ENCODE measurements at places on chromosomes 1 and 21.

GRCh38 chr1:43766818-43767525, 59.6 kb downstream of the ST3GAL3 start:
- no peak for DNase-seq

- no peak for DNase-seq
These were observed 189.7 kb downstream of the RERE start for GRCh38 chr1:8627728-8628127.

- no peak for DNase-seq
These were observed 1.3 kb downstream of the USP1 start for GRCh38 chr1:62438163-62438562.

- DNase-seq, result no peak
These were observed 13.1 kb downstream of the FGGY start for GRCh38 chr1:59309795-59310548.

GRCh38 chr1:245550720-245551043, 395.9 kb downstream of the KIF26B start:
- no peak for DNase-seq

- DNase-seq, result no peak
These were observed 5.6 kb upstream of the GPR25 start for GRCh38 chr1:200867018-200867811.

GRCh38 chr1:171221665-171222591, 26.4 kb upstream of the FMO1 start:
- DNase-seq, result no peak

DNA sequence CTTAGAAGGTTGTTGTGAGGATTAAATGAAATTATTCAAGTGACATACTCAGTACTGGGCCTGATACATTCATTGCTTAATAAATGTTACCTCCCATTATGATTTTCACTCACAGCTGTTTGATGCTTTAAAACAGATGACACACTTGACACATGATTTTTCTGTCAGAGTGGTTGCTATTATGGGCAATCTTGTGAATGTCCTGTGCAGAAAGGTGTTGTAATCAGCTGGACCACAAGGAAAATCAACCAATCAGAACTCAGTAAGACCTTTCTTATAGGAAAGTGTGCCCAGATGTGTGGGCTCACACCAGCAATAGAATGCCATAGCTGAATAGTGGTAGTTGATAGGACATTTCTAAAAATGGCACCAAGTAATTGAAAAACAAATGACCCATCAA, 23.5 kb downstream of the GJA5 start:
- no peak for DNase-seq

- no peak for DNase-seq
These were observed 92.5 kb upstream of the KCNE2 start for GRCh38 chr21:34271189-34271851.

GRCh38 chr1:81375884-81376548, 424.7 kb upstream of the ADGRL2 start:
- no peak for DNase-seq

- DNase-seq, result no peak
These were observed 42.9 kb downstream of the PEX14 start for GRCh38 chr1:10517677-10517982.

- no peak for DNase-seq
These were observed 33.4 kb downstream of the ATF3 start for GRCh38 chr1:212641956-212642355.

- DNase-seq, result no peak
These were observed 33.1 kb upstream of the ZNF644 start for GRCh38 chr1:91054780-91055481.

DNA sequence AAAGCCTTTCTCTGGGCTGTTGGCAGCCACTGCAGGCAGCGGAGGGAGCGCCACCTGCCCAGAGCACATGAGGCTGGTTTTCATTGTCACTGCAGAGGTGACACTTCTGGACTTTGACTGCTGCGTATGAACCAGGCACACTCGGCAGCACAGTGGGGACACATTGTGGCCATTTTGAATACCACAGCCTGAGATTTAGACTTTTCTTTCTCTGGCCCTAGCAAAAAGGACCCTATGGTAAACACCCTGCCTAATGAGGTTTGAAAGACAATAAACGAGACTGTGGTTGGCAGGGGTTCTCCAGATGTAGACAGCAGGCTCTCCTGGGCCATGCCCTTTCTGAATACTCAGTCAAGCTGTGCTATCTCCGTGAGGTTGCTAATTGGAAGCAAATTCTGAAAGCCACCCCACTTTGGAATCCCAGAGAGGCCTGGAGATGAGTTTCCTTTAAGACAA, 12.0 kb upstream of the KCNE2 start:
- peak; percentile 9 for DNase-seq

DNA sequence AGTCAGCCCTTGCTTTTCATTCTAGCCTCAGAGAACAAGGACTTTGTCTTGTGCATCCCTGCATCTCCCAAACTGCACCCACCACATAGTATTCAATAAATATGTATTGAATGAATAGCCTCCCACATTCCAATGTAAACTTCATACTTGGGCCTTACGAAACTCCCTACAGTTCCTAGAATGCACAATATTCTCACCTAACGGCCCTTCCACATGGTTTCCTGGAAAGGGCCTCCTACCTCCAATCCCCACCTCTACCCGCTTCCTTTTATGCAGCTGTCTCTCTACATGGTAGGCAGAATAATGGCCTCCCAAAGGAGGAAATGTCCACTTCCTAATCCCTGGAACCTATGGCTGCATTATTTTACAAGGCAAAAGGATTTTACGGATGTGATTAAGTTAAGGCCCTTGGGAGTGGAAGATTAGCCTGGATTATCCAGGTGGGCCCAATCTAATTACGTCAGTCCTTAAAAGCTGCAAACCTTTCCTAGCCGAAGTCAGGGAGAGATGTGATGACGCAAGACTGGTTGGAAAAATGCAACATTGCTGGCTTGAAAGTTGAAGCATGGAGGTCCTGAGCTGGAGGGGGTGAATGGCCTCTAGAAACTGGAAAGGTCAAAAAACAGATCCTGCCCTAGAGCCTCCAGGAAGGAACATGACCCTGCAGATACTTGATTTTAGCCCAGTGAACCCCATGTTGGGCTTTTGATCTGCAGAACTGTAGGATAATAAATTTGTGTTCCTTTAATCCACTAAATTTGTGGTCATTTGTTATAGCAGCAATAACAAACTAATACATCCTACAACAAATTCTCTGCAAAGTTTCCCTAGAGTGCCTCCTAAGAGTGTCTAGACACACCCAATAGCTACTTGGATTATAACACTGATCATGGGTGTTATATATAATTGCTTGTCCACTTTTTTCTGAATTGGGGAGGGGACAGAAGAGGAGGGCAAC, 5.2 kb upstream of the PIK3C2B start:
- DNase-seq, result no peak

DNA sequence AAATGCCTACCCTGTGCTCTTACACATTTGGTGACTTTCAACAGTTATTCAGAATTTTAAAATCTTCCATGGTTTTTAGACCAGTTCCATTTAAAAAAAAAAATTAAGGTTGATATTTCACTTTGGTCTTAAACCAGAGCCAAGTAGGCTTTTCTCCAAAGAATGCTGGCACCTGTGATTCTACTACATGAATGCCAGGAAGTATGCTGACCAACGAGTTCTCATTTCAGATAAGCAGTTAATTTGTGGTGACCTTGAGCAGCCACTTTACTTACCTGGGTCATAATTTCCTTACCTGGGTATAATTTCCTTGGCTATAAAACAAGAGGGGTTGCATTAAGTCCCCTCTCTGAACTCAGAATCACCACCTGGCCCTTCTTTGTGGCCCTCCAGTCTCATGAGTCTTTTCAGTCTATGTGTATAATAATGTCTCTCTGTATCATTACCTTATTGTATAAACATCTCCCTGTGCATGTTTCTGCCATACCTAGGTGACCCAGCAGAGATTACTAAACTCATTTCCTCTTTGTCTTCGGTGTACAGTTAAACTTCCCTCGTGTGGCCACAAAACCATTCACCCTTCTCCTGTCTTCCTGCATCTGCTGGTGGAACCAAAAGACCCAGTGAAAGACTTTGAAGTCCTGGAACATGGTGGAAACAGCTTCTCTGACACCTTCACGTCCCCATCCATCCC, 139.1 kb upstream of the DPT start:
- no peak for DNase-seq

GRCh38 chr1:160075836-160076235, 5.5 kb upstream of the KCNJ9 start:
- no peak for DNase-seq

- peak; percentile 21 for DNase-seq
These were observed 529 bp downstream of the EGLN1 start for GRCh38 chr1:231421546-231421970.

DNA sequence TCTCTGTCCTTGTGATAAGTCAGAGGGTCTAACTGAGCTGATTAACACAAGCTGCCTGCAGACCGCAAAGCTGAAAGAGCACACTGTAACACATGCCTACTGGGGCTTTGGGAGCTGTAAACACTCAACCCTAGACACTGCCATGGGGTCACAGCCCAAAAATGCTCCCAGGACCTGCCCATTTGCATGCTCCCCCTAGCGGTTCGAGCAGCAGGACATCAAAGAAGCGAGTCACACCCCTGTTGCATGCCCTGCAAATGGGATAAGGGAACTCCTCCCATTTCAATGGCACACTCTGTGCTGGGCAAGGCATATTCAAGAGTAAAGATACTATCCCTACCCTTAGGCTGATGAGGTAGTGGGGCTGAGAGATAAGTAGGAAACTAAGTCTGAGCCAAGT, 22.8 kb downstream of the LCE3E start:
- no peak for DNase-seq

DNA sequence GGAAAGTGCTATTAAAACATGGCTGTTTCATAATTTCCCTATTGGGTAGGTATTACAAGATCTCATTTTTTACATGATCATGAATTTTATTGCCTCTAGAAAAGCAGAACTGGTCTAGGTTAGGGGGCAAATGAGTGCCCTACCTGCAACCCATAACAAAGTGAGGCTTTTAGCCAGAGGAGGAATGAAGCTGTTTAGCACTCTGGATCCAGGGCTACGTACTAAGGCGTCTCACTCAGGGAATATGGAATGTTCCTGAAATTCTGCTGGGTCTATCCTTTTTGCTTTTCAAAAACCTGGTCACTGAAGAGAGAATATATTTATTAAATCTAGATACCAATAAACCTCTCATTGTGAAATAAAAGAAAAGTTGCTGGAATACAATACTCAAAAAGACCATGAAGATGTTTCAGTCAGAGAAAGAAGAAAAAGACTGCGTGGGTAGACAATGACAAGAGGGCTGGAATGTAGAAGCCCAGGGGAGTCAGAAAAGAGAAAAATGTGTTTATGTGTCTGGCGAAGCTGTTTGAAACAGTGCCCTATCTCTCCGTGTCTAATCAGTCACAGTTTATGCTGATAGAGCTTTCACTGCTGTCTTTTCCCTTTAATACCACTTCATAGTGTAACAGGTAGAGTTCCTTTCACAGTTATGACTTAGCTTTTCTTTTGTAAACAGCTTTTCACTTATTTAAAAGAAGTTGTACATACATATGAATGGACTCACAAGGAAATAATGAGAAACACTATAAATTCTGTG, 25.0 kb upstream of the SYDE2 start:
- DNase-seq, result no peak

DNA sequence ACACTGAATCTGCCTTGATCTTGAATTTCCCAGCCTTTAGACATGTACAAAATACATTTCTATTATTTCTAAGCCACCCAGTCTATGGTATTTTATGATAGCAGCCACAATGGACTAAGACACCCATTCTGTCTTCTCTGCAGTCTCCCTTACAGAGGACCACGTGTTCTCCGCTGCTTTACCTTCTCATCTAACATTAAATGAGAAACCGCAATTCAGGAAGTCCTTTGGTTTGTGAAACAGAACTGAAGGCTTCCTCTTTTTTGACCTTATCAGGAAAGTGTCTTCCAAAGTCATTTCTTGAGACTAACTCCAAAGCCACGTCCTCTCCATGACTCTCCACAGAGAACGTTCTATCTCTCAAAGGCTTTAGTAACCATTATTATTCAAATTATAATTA, 560.1 kb downstream of the OMA1 start:
- no peak for DNase-seq

- no peak for DNase-seq
These were observed 58.4 kb downstream of the SYF2 start for GRCh38 chr1:25173809-25174340.

GRCh38 chr1:109909561-109909960, 1.1 kb upstream of the CSF1 start:
- DNase-seq, result no peak

DNA sequence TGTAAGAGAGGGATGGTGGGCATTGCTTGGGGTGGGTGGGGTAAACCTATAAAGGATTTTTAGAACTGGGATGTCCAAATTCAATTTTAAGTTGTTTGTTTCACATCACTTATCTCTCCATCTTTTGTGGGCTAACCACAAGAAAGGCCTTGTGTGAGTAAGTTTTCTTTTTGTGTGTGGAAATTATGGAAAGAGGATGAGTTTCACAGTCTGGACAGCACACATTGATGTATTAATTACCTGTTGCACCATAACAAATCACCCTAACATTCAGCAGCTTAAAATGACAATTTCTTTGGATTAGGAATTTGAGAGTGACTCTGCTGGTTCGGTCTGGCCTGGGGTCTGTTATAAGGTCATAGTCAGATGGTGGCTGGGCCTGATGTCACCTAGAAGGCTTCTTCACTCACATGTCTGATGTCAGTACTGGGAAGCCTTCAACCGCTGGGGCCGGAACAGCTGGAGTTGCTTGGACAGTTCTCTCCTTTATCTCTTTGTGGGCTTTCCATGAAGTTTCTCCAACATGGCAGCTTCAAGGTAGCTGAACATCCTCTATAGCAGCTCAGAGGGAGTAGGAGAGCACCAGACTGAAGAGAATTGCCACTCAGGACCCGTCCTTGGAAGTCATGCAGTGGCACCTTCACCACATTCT, 2.0 kb upstream of the COL9A2 start:
- DNase-seq, result no peak

DNA sequence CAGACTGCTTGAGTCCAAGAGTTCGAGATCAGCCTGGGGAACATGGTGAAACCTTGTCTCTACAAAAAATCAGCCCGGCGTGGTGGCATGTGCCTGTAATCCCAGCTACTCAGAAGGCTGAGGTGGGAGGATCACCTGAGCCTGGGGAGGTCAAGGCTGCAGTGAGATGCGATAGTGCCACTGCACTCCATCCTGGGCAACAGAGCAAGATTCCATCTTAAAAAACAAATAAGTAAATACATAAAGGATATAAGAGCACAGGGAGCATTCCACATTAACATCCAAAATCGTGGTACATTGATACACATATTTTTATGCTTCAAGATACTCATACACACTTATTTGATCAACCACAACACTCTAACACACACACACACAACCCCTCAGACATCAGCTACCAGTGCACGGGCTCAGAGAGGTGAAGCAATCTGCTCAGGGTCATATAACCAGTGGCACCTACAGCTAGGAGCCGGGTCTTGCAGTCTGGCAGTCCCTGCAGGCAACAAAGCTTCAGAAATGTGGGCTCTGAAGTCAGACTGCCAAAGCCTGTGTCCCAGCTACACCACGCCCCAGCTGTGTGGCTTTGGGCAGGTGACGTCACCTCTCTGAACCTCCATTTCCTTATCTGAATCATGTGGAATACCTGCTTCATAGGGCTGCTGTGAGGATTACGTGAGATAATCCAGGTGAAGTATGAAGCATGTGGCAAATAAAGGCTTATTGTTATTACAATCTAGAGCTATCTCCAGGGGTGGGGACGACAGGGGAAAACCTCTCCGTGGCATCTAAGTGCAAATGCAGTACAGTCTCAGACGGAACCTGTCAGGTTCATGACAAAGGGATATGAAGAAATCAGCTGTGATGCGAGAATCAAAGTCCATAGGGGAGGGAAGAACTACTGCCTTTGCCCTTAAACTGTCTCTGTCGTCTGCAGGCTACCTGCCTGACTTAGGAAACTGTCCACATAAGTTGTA, 4.8 kb upstream of the CRYBG2 start:
- peak; percentile 48 for DNase-seq
